CD4-positive, alpha-beta T cell treated with Interleukin-1 beta for 1 hour (primary cell): ENCODE measurements at places on chromosomes 4 and X.

DNA sequence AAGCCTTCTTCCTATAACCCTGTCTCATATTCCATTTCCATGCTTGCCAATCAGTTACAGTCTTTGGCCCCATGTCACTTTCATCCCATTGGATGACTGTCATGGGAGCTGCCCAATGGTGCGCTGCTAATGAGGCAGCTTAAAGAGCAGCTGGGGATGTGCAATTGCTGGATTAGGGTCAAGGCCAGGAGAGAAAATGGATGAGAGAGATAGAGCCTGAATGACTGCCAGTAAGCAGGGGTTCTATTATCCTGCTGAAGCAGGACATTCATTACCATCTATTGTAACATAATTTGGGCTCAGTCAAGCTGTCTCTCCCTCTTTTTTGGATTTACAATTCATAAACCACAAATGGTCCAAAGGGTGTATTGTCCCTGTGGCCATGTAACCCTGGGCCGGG is 909.0 kb downstream of the CENPC start:
- DNase-seq: no peak

- no peak for DNase-seq
Measured at GRCh38 chrX:45622042-45622423, 421.4 kb upstream of the DIPK2B start.

DNA sequence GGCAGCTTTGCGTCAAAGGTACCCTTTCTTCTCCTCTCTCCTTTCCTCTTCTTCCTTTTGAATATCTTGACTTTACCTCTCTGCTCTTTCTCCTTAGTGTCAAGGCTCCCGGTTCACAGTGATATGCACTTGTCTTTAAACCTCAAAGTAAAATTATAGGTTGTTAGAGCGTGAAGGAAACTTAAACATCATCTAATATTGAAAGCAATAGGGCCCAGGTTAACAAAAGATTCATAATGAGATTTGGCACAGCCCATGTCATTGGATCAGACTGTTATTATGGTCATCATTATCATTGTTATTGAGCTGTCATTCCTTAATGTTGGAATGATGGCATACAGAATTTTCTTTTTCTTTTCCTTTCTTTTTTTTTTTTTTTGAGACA is 32.5 kb downstream of the FTHL17 start:
- DNase-seq: no peak

DNA sequence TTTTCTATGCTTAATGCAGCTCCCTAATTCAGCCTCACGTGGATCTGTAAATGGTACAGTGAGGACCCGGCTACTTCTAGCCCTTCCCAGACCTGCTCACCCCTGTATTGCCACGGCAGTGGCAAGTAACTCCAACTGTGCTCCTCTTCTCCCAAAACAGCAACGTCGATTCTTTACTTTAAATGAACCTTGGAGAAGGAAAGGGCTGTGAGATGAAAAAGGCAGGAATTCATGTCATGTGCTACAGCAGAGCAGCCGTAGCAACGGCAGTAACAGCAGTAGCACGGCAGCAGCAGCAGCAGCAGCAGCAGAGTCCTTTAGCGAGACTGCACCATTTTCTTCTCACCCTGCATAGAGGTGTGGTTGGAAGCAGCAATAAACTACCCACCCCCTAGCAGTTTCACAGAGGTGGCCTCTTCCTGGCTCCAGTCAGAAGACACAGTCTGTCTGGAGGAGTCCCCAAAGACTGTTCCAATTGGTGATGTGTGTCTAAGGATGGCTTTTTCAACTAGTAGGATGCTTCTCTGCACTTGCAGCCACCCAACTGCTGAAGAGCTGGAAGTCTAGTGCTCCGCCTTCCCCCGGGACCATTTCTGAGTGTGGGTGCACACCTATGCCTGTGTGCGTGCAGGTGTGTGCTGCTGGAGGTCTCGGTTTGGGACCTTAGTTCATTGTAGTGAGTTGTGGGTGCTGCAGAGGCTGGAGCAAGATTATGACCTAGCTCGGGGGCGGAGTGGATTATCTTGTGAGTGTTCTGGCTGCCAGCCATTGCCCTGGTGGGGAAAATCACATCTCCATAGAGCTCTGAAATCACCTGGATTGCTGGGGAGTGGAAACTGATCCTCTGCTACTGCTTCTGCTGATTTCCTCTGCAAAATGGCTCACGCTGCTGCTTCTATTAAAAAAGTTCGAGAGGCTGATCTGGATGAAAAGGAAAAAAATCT is 67.2 kb downstream of the ANK2 start:
- DNase-seq: no peak

GRCh38 chrX:24124244-24124799 is 25.2 kb upstream of the ZFX start:
- no peak for DNase-seq

DNA sequence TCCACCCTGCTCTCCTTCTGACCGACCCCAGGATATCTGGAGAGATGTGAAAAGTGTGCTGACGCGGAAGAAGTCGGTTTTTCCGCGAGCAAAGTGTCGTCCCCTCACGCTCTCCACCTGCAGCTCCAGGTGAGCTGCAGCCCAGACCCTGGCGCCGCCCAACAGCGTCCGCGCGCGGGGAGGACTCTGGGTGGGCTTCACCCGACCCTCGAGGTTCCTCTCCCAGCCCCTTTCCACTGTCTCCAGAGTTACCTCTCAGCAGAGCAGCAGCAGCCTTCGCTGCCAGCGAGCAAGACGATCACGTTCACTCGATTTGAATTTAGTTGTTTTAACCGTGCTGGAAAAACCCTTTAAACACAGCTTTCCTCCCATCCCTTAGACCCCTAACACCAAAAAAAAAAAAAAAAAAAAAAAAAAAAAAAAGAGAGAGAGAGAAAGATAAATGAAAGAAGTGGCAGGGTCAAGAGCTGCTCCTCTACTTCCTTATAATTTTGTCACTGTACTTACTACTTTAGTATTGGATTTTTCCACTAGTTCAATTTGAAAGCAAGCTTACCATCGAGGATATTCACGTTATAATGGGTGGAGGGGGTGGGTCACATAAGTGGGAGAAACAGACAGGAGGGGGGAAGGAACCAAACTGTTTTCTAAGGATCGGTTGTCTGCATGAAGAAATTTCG is 758 bp upstream of the NR3C2 start:
- DNase-seq: no peak

DNA sequence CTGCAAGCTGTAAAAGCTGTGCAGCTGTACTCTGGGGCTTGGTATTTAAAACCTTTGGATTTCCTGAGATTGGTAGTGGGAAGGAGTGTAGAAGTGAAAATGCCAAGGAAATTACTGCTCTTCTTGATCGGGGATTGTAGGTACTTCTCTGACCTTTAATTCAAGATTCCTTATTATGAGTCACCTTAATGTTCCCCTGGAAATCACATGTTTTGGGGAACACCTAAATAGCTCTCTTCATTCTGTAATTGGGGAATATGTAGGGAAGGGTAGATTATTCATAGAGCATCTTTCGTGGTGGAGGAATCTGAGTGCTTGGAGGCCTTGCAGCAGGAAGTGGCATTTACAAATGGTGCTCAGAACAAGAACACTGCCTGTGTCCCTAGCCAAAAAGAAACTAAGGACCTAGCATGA is 137.8 kb downstream of the UCHL1 start:
- DNase-seq: no peak
